ENCODE measurements at places on chromosomes 11 and 22.

DNA sequence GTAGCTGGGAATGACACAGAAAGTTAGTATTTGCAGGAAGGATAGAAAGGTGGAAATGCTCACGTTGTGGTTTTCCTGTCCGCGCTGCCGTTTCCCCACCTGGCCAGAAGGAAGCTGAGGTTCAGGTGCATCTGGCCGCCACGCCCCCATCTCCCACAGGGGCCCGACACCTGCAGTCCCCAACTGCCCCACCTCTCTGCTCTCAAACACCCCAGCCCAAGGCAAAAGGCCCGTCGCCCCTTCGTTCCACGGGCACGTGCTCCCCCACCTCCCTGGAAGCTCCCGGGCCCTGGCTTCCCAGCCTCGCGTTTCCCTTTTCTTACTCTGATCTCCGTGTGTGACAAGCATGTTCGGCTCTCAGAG lies 985.1 kb downstream of the BRD1 start:
- DNase-seq = no peak

GRCh38 chr11:29061452-29061851 lies 953.3 kb downstream of the METTL15 start:
- DNase-seq = no peak

GRCh38 chr11:34324466-34324865 lies 33.3 kb downstream of the ABTB2 start:
- no peak for DNase-seq

DNA sequence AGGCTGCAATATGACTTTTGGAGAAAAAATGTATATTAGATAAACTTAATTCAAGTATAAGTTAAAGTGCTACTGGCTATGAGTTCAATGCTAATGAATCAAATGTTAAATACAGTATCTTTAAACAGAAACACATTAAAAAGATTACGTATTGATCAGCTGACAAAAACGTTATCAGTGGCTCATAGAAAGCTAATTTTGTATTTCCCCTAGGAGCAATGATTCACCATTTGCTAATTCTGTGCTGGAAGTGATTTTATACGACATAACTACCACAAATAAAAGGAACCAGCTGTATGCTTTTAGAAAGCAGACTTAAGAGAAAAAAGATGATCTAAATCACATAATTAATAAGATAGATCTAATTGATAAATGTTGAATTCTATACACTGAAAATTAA lies 43.6 kb downstream of the MRE11 start:
- no peak for DNase-seq

GRCh38 chr11:11359611-11360010 lies 6.6 kb upstream of the CSNK2A3 start:
- DNase-seq = no peak

DNA sequence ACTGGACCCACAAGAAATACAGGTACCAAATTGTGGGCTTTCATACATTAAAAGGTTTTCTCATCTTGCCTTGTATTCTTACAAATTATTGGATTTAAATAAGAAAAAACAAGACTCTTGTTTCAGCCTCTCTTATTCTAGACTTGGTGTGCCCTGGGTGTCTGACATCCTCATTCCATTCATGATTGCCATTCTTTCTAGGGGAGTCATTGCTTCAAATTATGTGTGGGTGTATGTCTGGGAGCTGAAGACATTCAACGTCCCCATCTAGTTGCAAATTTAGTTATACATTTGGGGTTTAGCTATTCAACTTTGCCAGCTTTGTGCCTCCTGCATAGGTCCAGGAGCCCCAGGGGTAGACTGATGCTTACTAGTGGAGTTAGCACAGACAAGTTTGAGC lies 18.1 kb downstream of the MAML2 start:
- DNase-seq = no peak

- DNase-seq = no peak
These were observed 20.6 kb upstream of the ST3GAL4 start for GRCh38 chr11:126334659-126335462.

DNA sequence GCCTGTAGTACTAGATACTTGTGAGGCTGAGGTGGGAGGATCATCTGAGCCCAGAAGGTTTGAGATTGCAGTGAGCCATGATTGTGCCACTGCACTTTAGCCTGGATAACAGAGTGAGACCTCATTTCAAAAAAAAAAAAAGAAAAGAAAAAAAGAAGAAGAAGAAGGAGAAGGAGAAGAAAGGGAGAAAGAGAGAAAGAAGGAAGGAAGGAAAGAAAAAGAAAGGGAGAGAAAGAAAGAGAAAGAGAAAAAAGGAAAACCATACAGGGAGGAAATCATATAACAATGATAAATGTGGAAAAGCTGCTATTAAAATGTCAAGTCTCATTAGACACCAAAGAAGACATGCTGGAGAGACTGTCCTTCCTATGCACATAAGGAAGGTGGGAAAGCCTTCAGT lies 5.7 kb upstream of the PRDM10 start:
- DNase-seq = no peak

DNA sequence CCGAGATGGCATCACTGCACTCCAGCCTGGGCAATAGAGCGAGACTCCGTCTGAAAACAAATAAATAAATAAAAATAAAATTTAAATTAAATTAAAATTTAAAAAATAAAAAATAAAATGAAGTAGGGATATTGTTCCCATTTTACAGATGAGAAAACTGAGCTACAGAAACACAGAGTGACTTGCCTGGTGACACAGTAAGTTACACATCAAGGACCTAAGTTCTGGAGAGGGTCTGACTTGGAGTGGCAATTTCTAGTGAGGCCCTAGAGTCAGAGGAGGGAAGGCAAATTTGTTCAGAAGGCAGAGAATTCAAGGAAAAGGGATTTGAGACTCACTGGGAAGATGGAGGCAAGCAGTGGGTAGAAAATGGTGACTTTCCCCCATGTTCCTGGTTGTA lies 2.0 kb downstream of the SCGB1A1 start:
- DNase-seq = no peak

GRCh38 chr22:35892192-35892591 lies 136.4 kb downstream of the RBFOX2 start:
- no peak for DNase-seq

DNA sequence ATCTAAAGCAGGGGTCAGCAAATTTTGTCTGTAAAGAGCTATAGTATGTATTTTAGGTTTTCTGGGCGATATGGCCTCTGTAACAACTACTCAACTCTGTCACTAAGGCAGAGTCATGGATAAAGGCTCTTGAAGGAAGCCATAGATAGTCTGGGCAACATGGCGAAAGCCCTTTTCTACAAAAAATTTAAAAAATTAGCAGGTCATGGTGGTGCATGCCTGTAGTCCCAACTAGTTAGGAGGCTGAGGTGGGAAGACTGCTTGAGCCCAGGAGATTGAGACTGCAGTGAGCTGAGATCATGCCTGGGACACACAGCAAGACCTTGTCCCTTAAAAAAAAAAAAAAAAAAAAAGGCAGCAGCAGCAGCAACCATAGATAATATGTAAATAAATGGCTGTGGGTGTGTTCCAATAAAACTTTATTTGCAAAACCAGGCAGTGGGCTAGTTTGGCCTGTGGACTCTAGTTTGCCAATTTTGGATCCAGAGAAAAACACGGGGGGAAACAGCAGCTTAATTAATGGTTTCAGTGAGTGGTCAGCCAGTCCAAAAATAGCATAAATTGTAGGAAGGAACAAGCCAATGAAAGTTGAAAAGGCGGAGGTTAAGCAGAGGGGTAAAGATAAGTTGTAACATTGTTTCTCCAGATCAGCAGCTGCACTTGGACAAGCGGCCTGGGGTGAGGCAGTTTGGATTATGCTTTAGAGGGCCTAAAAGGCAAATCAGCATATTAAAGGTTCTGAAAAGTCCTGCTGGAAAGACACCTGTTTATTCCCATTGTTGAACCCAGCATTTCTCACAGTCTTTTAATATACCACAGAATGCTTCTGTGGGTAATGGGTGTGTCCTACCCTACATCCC lies 62.6 kb downstream of the KIAA1671 start:
- DNase-seq = no peak

- DNase-seq = no peak
These were observed 3.6 kb downstream of the IL18 start for GRCh38 chr11:112160091-112160848.

- no peak for DNase-seq
These were observed 20.9 kb upstream of the TMPRSS4 start for GRCh38 chr11:118055966-118056365.

DNA sequence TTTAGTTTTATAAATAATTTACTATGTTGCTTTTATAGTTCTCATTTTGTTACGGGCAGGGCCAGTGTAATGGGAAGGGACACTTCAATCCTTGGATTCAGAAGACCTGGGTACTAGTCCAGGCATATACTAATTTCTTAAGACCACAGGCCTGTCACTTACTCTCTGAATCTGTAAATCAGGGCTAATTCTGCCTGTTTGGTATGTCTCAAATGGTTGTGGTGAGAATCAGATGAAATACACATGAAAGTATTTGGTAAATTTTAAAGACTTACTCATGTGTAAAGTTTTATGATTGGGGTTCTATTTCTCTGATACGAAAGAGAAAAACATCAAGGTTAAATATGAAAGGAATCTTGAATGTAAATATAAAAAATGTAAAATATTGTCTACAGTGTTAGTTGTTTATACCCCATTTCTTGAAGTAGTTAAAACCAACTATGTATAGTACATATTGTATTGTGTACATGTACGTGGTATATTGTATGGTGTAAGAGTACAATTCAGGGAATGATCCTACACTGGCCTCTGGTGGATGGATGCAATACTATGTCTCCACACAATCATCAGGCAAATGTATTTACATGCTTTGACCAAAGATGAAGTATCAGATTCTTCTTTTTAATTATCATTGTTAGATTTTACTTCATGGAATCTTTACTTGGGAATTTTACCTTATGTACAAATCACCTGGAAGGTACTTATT lies 24.5 kb upstream of the RAG2 start:
- no peak for DNase-seq

GRCh38 chr11:44611088-44611487 lies 45.6 kb downstream of the CD82 start:
- no peak for DNase-seq

DNA sequence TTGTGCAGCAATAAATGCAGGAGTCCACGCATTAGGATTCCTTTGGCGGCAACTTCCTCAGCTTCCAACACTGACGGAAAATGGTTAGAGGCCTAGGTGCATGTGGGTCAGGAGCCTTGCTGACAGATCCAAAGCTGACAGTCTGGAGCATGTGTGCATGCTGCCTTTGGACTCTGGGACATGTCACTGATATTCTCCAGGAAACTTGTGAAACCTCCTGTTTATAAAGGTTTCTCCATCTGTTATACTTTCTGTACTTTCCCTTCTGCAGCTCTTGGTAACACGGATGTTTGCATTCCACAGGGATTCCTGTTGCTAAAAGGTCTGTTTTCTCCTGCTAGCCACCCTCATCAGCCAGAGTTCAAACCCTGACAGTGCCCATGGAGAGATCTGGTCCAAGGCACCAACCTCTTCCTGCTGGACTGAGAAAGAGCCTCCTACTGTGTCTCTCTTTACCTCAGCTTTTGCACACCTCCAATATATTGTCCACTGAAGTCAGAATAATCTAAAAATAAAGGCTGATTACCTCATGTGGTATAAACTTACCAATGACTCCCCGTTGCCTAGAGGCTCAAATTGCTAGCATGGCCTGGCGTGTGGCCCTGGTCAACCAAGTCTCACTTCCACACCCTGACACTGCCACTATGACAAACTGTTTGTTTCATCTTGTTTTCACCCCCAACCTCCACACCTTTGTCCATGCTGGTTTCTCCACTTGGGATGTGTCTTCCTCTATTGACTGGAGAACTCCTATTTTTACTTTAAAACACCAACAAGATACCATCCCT lies 31.1 kb upstream of the LYVE1 start:
- DNase-seq = no peak

- DNase-seq = peak; percentile 9
These were observed 12.4 kb upstream of the MTMR3 start for GRCh38 chr22:29870574-29870973.

DNA sequence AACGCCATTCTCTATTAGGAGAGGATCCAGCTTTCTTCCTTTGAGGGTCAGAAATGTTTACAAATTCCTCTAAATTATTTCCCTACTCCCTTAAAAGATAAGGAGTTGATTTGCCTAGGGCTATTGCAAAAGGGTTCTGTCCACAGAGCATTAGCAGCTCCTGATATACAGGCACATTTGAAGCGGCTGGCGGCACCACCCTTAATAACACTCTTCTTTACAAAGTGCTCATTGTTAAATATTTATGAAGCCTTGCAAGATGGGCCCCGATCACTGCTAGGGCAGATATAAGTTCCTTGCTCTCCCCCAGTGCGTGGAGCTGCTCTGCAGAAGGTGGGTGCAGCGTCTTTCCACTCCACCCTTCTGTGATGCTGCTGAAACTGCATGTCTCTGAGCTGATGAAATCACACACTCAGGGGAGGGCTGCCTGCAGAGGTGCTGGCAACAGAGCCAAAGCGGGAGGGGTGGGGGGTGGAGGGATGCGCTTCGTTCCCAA lies 116.7 kb upstream of the NTM start:
- no peak for DNase-seq

- no peak for DNase-seq
These were observed 368.5 kb downstream of the NELL1 start for GRCh38 chr11:21037850-21038249.

DNA sequence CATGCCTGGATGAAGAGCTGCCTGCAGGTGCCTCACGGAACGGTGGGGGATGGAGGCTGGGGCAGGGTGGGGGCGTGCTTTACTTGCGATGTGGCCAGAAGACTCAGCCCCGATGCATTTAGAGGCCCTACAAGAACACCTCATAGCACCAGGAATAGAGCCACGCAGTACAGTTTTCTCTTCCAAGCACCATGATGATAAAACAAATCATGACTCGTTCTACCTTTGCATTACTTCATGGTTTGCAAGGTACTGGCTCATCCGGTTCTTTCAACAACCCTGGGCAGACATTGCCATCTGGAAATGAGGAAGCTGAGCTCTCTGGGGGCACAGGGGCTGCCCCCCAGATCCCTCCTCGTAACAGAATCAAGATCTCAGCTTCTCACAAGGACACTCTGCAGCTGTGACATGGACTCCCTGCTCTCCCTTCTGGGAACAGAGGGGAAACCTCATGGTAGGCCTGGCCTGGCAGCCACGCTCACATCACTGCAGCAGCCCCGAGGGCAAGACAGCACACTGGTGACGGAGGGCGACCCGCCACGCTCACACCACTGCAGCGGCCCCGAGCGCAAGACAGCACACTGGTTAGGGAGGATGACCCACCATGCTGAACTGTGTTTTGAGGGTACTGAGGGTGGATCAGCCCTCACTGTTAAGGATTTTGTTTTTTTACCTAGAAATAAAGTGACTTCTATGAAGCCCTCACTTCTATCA lies 46.9 kb downstream of the PHF21B start:
- DNase-seq = no peak

DNA sequence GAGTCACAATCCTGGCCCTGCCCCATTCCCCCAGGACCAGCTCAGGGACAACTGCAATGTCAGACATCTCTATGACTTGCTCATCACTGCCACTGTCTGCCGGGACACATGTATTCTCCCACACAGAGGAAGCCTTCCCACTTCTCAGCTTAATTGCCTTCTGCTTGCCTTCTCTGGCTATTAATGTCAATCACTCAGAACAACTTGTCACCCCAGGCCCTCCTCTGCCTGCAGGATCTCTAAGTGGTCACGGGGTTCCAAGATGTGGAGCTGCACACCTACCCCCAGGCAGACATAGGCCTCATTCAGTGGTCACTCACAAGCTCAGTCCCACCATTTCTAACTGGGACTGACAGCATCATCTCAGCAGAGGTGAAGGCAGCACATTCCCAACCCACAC lies 15.1 kb downstream of the PLEKHA7 start:
- DNase-seq = no peak

- DNase-seq = no peak
These were observed 87.2 kb upstream of the NAV2 start for GRCh38 chr11:19625438-19625837.

Data from stimulated activated CD4-positive, alpha-beta T cell treated with anti-CD3 and anti-CD28 coated beads, Interleukin-4, amount 100 ng/mL, for 4 hours (primary cell).